NCI-H146 (cell line): ENCODE measurements at places on chromosomes 4 and X.

GRCh38 chr4:185878633-185879032 is 66.6 kb upstream of the SORBS2 start:
- no peak for DNase-seq

- DNase-seq: no peak
Observed at GRCh38 chrX:120768254-120768653, 107.4 kb downstream of the CT47B1 start.

DNA sequence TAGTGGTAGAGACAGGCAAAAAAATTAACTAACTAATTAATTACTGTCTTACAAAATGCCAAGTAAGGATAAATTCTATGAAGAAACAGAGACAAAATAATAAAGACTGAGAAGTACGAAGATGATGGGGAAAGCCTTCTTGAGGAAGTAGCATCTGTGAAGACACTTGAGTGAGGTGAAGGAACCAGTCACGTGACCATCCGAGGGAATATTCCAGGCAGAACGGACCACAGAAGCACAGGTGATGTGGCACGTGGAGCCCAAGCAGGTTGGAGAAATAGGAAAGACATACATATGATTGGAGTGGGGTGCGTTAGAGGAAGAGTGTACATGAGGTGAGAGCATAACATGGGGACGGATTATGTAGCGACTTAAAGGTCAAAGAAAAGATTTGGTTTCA is 30.5 kb upstream of the SPP1 start:
- DNase-seq: no peak

GRCh38 chrX:108250654-108251579 is 159.3 kb downstream of the ATG4A start:
- no peak for DNase-seq

GRCh38 chr4:6769233-6769988 is 13.1 kb upstream of the KIAA0232 start:
- DNase-seq: no peak

- DNase-seq: no peak
Observed at GRCh38 chrX:119181491-119181890, 53.9 kb upstream of the KIAA1210 start.

DNA sequence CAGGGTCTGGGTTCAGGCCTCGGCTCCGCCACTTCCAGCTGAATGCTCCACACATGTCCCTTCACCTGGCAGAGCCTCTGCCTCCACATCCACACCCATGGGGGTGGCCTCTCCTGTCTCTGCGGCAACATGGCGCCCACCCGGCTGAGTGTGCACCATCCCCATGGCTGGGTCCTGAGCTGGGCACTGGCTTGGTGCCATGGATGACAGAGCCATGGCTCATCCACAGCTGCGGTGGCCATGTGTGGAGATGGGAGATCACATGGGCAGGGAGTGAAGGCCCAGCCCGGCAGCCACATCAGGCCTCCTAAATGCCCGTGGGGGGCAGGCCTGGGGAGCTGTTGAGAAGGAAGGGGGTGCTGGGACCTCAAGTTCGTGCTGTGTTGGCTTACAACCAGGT is 213.7 kb downstream of the AFAP1 start:
- no peak for DNase-seq

DNA sequence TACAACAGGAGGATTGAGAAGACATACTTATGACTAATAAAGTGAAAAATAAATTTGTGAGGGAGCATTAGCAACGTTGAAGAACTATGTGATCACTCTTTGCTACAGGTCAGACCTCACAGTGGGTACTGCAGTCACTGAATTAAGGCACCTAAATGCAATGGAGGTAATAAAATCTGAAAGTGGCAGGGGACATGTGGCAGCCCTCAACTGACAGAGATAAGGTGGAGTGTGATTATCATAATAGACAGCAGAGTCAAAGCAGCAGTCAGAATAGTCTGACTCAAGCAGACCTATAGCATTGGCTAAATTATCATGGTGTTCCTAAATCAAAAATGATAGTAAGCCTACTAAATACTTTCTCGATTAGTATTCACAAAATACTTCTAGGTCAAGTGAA is 1220.5 kb downstream of the PCDH18 start:
- no peak for DNase-seq

DNA sequence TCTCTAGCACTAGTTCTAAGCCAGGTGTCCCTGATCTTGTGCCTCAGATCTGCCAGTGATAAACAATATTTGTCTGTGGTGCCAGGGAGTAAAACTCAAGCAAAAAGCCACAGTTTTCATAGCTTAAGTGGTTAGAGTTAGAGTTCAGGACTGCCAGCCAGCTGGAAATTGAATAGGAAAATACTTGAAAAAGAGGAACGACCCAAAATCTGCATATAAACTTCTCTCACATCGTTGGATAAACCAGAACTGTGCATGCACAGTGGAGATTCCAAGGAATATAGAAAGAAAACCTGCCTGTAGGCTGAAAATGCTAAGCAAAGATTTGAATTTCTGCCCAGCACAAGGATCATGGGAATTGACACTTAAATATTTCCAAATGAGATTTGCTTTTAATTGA is 35.0 kb upstream of the GNPDA2 start:
- DNase-seq: no peak

DNA sequence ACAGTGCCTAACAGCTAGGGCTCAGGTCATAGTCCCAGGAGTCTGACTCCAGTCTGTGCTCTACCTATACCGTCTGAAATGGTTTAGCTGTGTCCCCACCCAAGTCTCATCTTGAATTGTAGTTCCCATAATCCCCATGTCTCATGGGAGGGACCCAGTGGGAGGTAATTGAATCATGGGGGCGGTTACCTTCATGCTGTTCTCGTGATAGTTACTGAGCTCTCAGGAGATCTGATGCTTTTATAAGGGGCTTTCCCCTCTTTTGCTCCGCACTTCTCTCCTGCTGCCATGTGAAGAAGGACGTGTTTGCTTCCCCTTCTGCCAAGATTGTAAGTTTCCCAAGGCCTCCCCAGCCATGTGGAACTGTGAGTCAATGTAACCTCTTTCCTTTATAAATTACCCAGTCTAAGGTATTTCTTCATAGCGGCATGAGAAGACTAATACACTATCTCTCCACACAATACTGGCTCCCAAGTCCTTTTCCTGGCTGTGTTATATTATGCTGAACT is 110.8 kb downstream of the AFAP1 start:
- no peak for DNase-seq

- DNase-seq: no peak
Observed at GRCh38 chr4:19739101-19739651, 512.5 kb upstream of the SLIT2 start.

GRCh38 chr4:116880625-116881024 is 204.8 kb downstream of the TRAM1L1 start:
- no peak for DNase-seq

DNA sequence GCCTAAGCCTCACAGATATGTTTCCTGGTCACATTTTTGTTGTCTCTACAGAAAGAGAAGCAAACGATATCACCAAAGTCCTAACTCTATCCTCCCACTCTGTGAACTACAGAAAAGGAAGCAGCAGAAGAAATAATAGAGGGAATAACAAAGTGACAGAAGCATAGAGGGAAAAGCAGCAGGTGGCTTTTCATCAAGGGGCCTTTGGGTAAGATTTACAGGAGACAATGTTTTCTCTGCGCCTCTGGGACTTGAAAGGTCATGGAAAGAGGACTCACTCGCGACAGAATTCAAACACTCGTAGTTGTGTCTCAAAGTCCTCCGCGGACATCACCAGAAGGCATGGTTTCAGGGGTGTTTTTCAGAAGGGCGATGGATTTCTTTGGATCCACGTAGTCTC is 66.1 kb downstream of the SORBS2 start:
- DNase-seq: no peak

GRCh38 chrX:39730662-39731329 is 367.0 kb downstream of the BCOR start:
- DNase-seq: peak; percentile 57

DNA sequence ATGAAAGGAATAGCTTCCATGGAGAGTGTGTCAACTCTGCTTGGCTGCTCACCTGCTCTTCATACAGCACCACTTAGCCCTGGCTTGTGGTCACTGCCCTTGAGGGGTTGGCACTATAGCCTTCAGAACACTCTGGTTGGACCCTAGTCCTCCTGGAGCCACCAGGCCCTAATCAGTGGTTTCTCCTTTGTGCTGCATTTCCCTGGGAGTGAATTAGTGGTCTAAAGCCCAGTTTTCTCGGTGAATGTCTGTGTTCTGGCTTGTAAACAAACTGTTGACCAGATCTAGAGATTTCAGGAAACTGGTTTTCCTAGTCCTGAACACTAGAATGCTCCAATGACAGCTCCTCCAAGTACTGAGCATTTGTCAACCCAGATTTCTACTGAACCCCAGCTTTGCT is 28.6 kb upstream of the TMEM154 start:
- no peak for DNase-seq

DNA sequence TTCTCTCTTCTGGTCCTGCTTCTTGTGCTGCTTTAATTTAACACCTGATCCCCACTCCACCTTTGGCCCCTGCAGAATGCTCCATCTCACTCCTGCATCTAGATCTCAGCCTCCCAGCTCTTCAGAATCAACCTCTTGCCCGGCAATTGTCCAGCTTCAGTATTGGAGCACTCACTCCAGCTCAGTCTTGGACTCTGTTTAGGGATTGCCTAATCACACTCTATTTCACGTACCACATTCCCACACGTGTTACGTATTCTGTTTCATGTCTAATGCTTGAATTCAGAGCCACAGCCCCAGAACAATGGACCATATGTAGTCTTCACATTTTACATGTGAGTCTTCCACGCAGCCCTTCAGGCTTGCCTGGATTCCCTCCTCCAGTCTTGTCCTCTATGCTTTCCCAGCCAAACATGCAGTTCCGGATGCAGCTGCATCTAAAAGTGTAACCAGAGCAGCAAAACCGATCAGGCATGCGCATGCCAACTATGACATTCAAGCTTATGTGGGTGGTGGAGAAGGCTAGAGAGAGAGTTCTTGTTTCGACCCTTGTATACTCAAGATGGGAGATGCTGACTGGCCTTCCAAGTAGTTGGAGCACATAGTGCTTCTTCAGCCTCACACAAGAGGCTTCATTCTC is 105.2 kb upstream of the FAM9A start:
- DNase-seq: no peak

- no peak for DNase-seq
Observed at GRCh38 chr4:180926277-180926676, 1316.9 kb upstream of the TENM3 start.

DNA sequence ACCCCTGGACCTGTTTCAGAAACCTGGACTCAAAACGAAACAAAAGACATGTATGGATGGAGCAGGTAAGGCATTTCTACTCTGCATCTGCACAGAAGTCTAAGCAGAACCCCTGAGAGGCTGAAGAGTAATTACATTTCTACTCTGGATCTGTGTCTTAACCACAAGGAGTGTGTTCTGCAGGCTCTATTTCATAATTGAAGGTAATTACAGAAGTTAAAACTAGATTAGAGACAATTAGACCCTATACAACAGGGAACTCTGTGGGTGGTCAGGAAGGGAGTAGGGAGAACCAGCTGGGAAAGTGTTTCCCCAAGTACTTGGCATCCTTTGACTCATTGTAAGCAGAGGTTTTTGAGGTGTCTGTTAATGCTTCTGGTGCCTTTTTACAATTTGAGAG is 69.8 kb downstream of the IGSF1 start:
- peak; percentile 33 for DNase-seq

DNA sequence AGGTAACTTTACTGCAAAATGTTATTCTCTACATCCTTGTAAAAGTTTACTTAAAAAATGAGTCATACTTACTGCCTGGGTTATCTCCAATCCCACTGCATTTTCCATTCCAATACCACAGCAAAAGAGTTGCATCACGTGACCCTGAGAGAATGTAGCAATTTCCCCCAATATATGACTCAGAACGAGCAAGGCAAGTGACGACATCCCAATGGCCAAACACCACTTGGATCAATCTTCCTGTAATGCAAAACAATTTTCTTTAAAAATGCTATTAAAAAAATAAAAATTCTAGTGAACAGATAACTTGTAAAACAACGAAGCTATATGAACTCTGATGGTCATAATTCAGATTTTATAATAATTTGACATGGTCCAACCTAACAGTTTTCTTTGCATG is 224.3 kb downstream of the DCLK2 start:
- no peak for DNase-seq

GRCh38 chr4:1502501-1502886 is 96.3 kb upstream of the NKX1-1 start:
- DNase-seq: no peak

DNA sequence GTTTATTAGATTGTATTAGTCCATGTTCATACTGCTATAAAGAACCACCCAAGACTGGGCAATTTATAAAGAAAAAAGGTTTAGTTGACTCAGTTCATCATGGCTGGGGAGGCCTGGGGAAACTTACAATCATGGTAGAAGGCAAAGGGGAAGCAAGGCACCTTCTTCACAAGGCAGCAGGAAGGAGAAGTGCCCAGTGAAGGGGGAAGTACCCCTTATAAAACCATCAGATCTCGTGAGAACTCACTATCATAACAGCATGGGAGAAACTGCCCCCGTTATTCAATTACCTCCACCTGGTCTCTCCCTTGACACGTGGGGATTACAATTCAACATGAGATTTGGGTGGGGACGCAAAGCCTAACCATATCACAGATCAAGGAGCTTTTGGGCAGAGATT is 8.1 kb upstream of the HSD17B13 start:
- DNase-seq: no peak

DNA sequence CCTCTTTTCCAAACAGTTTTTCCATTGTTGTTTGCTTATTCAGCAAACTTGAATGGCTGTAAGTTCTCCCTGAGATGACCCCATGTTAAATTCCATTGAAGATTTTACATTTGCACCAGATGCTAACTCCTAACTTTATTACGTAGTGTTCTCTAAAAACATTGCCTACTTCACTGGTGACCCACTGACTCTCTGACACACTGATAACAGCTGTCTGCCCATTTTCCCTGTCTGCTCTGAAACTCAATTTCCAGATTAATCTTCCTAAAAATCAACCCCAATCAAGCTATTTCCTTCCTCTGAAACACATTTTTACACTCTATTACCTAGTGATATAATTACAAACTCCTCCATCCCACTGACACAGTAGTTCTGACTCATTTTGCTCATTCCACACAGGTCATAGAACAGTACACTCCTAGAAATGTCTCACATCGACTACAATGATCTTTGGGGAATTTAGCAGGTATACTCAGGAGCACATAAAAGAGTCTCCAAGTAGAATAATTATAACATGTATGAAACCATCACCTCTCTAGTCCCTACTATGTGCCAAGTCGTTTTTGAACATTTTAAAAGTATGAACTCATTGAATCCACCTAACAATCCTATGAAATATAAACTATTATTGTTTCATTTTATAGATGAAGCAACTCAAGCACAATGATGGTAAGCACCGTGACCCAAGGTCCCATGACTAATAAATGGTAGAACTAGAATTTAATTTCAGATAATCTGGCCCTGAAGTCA is 210.9 kb downstream of the SLIT2 start:
- DNase-seq: no peak

- DNase-seq: no peak
Observed at GRCh38 chrX:101377547-101377946, 8.4 kb downstream of the BTK start.

DNA sequence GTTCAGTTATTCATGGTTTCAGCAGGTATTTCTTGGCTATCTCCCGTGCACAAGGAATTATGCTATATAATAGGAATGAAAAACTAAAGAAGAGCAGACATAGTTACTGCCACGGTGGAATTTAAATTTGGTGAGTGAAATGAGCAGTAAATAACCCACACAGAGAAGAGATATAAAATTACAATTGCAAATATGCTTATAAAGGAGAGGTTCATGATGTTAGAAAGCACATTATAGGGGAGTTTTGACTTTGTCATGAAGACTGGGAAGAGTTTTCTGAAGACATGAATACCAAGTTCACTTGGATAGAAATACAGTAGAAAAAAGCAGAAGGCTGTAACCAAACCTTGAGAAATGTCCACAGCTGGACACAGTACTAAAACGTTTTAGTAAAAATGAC is 712.0 kb upstream of the AADAT start:
- DNase-seq: no peak

- DNase-seq: no peak
Observed at GRCh38 chr4:152062936-152063620, 302.3 kb upstream of the GATB start.
